ENCODE measurements at places on chromosomes 5 and 9. TPM values are rescaled to one million over a fixed set of nuclear protein-coding genes. Genes with fewer than 3 reads are reported as not detected.
A peak's percentile ranks its signal among the peaks of the same experiment; 100 is the strongest.

Gene KIF12
- total RNA-seq: not detected

DNA sequence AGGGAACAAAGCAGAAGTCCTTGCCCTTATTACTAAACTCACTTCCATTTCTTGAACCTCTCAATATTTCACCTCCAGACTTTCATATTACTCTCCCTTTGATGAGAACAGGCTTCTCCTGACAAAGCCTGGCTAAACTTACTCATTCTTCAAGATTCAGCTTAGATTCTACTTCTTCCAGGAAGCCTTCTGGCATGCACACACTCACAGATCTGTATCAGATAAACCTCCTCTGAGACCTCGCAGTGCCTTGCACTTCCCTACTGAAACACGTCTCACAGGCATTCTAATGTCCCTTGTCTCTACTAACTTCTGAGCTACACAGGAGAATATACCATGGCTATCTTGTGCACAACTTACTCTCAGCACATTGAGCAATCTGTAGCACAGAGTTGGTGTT lies 16.6 kb upstream of the PAPPA start:
- H3K4me3 ChIP-seq: no peak overlapping the region
- DNase-seq: no peak
- H3K4me1 ChIP-seq: no peaks in the 10 kb centered on the region

Gene IL3
- not detected for total RNA-seq

DNA sequence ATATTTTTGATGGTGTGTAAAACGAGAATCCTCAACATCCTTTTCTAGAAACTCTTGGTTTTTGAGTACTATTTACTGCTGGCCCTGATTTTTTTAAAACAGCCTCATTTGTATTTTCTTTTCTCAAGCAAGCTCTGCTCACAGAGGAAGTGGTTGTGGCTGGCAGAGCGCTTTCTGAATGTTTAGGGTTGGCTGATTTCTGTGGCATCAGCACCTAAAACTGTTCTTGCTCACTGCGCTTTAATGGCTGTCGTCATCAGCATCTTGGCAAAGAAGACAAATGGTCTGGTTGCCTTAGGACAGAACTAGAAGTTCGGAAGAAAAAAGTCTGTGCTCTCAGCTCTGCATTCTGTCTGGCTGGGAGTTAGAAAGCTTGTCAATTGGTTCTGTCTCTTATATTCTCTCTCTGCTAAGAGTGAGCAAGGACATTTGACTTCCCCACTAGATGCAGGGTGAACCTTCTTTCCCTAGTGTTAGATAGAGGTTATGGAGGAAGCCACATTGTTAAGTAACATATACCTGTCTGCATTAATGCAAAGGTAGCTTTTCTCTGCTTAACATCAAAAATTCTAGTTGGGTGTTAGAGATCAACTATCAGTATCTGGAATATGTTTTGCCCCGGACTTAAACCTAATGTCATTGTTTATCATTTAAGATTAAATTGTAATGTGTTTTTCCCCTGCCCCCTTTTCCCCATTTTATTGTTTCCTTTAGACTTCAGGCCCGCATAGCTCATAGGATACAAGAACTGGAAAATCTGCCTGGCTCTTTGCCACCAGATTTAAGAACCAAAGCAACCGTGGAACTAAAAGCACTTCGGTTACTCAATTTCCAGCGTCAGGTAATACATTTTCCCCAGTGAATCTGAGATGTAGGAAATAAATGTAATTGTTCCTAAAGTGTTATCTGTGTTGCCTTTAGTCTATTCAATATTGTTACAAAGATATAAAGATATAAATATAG lies 39.0 kb downstream of the SMARCA2 start:
- DNase-seq: no peak
- H3K27ac ChIP-seq: no peak overlapping the region
- H3K4me1 ChIP-seq: peaks cover 11% of the 10 kb centered on the region
- no peak overlapping the region for H3K4me3 ChIP-seq
- H3K27me3 ChIP-seq: no peaks in the 10 kb centered on the region
- peaks cover 8% of the 10 kb centered on the region for H3K36me3 ChIP-seq

DNA sequence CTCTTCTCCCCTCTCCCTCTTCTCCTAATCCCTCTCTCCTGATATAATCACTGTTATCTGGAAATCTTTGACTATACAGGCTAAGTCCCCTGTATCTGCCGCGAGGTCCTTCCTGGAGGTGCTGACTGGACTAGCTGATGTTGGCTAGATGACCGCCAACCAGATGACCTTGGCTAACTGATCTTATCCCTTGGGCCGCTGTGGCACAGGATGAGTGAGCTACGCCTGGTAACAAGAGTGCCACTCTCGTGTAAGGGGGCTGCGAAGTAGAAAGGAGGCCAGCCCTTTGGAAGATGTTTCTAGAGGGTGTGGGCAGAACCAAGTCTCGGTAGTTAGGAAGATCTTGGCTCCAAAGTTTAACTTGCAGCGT lies 345 bp upstream of the PRRC1 start:
- H3K27ac ChIP-seq: peak overlapping the region; percentile 10
- peaks cover 23% of the 10 kb centered on the region for H3K4me1 ChIP-seq
- no peak for DNase-seq
- no peaks in the 10 kb centered on the region for H3K27me3 ChIP-seq
- peak overlapping the region; percentile 82 for H3K4me3 ChIP-seq

DNA sequence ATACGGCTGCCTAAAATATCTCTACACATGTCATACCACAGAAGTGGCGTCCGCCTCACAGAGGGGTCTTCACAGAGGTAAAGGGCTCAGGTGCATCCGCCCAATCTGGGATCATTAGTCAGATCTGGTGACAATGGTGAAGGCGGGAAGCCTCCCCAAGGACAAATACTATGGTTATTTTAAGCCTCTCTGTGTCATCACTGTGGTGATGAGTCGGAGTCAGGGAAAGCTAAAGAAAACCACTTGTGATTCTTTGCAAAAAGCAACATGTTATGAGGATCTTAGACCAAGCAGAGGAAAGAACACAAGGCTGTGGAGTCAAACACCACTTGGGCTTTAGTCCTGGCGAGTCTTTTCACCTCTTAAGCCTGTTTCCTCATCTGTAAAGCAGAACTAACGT lies 190.4 kb downstream of the DRD1 start:
- H3K36me3 ChIP-seq: no peaks in the 10 kb centered on the region
- H3K4me1 ChIP-seq: peaks cover 7% of the 10 kb centered on the region
- DNase-seq: no peak
- no peak overlapping the region for H3K27ac ChIP-seq

DNA sequence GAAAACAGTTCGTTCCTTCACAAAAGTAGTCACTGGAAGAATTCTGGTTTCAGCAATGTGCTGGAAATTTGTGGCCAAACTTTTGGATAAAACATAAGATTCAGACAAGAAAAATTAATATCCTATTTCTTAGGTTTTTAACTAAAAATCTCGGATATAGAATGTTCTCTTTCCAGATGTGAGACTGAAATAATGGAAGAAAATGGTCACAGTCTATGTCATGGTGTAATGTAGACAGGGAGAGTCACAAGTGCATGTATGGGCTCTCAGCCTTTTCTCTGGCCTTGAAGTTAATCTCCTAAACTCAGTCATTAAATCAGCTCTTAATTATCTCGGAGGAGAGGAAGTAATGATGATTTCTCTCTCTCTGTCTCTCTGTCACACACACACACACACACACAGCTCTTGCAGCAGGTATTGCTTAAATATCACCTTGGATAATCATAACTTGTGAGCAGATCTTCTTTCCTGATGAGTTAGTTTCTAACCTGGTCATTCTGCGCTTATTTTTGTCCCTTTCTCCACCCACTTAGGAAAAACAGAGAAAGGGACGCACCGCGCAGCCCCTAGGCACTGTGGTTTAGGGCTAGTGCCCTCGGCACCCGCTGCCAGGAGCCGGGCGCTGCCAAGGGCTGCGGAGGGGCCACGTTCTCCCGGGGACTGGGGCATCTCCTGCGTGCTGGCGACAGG lies 672 bp upstream of the ITGA2 start:
- H3K4me3 ChIP-seq: peak overlapping the region; percentile 65
- no peaks in the 10 kb centered on the region for H3K27me3 ChIP-seq
- no peak overlapping the region for H3K27ac ChIP-seq

GRCh38 chr9:107548298-107549142 lies 59.0 kb upstream of the KLF4 start:
- H3K27ac ChIP-seq: peak overlapping the region; percentile 74
- DNase-seq: peak; percentile 49
- H3K4me1 ChIP-seq: peaks cover 20% of the 10 kb centered on the region
- H3K36me3 ChIP-seq: no peaks in the 10 kb centered on the region
- no peaks in the 10 kb centered on the region for H3K27me3 ChIP-seq

- no peaks in the 10 kb centered on the region for H3K27me3 ChIP-seq
- H3K4me3 ChIP-seq: no peak overlapping the region
- H3K4me1 ChIP-seq: peaks cover under 1% of the 10 kb centered on the region
Measured at GRCh38 chr5:58912116-58912515, 329.2 kb downstream of the RAB3C start.

- DNase-seq: no peak
- peaks cover 40% of the 10 kb centered on the region for H3K4me1 ChIP-seq
- no peaks in the 10 kb centered on the region for H3K27me3 ChIP-seq
- H3K4me3 ChIP-seq: no peak overlapping the region
- no peak overlapping the region for H3K27ac ChIP-seq
Measured at GRCh38 chr5:95671826-95672225, 11.0 kb downstream of the SPATA9 start.

Gene CER1
- not detected for total RNA-seq

Measured in heart right ventricle (tissue), 16 donors.